ENCODE measurements at places on chromosomes 12 and 14. TPM values are rescaled to one million over a fixed set of nuclear protein-coding genes. Genes with fewer than 3 reads are reported as not detected.

GRCh38 chr12:54340846-54341245, 15.9 kb downstream of the COPZ1 start:
- no peak for DNase-seq
- no peak overlapping the region for H3K27ac ChIP-seq
- peaks cover 45% of the 10 kb centered on the region for H3K36me3 ChIP-seq
- no peaks in the 10 kb centered on the region for H3K27me3 ChIP-seq
- H3K4me1 ChIP-seq: peaks cover 6% of the 10 kb centered on the region

Gene BCL2L14
- 14.2 TPM for total RNA-seq

Gene NUBPL
- 12.1 TPM for total RNA-seq

Gene CIROP
- total RNA-seq: not detected

- H3K27me3 ChIP-seq: peaks cover 42% of the 10 kb centered on the region
- DNase-seq: peak; percentile 92
- no peaks in the 10 kb centered on the region for H3K36me3 ChIP-seq
- H3K4me1 ChIP-seq: peaks cover 2% of the 10 kb centered on the region
These were observed 3.6 kb upstream of the CLEC4E start for GRCh38 chr12:8544295-8544694.

GRCh38 chr14:24609655-24610344, at the start of gene GZMH:
Gene GZMH, minus strand, starts transcription at chr14:24609685. Its CDS starts 72 bp downstream, at chr14:24609613.
- peak within 1 kb of the TSS; percentile 79 for H3K27ac ChIP-seq
- peaks cover 80% of the 10 kb centered on the region for H3K4me1 ChIP-seq
- no peaks in the 10 kb centered on the region for H3K27me3 ChIP-seq
- DNase-seq: peak; percentile 65

Gene LYZ
- not detected for total RNA-seq

DNA sequence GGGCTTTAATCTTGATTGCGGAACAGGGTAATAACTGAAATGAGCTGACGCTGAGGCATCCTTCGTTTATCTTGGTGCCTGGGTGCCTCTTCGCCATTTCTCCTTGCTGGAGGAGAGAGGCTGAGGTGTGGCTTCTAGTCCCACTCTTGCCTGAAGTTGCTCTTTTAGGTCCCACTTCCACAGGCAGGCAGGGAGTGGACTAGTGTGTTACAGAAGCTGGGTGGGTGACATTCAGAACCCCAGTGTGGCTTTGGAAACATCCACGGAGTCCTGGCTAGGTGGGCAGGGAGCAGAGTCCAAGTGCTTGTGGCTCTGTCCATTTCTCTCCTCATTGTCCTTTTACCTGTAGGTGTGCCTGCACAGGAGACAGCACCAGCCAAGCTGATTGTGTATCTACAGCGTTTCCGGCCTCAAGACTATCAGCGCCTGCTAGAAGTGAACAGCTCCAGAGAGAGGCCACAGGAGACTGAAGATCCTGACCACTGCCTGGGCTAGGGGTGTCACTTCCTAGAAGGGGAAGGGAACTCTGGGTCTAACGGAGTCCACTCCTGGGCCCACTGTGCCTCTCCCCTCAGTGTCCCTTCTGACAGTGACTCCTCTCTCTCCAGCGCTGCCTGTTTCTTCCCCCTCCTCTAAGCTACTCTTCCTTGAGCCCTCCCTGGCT, 2.4 kb downstream of the THTPA start:
- peak overlapping the region; percentile 3 for H3K4me3 ChIP-seq
- peaks cover 34% of the 10 kb centered on the region for H3K4me1 ChIP-seq
- peak overlapping the region; percentile 3 for H3K27ac ChIP-seq
- peaks cover 44% of the 10 kb centered on the region for H3K36me3 ChIP-seq
- no peaks in the 10 kb centered on the region for H3K27me3 ChIP-seq
- DNase-seq: no peak

DNA sequence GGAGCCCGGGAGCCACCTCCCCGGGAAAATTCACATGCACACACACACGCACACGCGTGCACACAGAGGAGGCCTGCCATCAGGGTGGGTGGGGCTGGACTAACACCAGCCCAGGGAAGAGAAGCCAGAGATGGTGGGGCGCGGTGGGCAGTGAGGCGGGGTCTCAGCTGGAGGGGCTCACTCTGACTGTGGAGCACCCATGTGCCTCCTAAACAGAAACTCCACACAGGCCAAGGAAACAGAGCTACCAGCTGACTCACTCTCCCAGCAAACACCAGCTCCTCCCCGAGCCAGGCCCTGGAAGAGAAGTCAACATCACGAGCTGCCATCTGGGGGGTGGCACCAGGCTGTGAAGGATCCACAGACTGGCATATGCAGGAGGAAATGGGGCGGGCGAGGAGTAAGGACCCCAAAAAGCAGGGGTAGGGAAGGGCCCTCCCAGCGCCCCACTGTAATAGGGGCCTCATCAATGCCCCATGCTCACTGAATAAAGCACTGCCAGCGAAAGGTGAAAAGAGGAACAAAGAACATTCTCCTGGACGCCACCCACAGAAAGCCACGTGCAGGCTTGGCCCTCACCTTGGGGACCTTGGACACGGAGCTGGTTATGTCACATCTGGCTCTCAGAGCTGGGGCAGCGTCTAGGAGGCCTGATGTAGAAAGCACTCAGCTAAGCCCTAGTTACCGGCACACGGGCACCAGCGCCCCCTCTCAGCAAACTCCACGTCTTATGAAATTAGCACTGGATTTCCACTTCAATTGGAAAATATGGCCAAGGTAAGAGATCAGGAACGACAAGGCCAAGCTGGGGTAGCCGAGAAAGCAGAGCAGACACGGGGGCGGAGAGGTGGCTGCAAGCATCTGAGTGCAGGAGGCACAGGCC, 8.4 kb upstream of the INF2 start:
- DNase-seq: no peak
- no peak overlapping the region for H3K4me3 ChIP-seq
- peaks cover 2% of the 10 kb centered on the region for H3K36me3 ChIP-seq
- peaks cover 3% of the 10 kb centered on the region for H3K27me3 ChIP-seq
- H3K4me1 ChIP-seq: peaks cover 23% of the 10 kb centered on the region

DNA sequence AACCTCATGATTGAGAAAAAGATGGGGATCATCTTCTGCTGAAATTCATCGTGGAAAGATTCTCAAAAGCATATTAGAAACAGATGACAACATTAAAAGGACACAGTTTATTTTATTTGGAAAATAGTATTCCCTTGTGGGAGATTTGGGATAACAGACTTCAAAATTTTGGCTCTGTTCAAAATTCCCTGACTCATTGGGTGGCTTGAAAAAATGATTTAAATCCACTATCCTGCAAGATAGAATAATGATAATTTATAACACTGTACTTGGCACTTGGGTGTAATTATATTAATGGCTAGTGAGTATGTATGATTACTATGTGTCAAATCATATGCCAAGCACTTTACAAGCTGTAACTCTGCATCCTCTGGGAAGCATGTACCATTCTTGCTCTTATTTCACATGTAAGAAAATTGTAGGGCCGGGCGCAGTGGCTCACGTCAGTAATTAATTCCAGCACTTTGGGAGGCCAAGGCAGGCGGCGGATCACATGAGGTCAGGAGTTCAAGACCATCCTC, 128.8 kb downstream of the LMNTD1 start:
- DNase-seq: no peak
- no peak overlapping the region for H3K4me3 ChIP-seq
- H3K27me3 ChIP-seq: peaks cover 18% of the 10 kb centered on the region
- no peak overlapping the region for H3K27ac ChIP-seq

- H3K4me3 ChIP-seq: no peak overlapping the region
- H3K27ac ChIP-seq: no peak overlapping the region
- H3K27me3 ChIP-seq: peaks cover 45% of the 10 kb centered on the region
- peaks cover 2% of the 10 kb centered on the region for H3K36me3 ChIP-seq
- DNase-seq: no peak
These were observed 18.7 kb upstream of the YBX3 start for GRCh38 chr12:10741845-10742244.

Gene MIP
- not detected for total RNA-seq

DNA sequence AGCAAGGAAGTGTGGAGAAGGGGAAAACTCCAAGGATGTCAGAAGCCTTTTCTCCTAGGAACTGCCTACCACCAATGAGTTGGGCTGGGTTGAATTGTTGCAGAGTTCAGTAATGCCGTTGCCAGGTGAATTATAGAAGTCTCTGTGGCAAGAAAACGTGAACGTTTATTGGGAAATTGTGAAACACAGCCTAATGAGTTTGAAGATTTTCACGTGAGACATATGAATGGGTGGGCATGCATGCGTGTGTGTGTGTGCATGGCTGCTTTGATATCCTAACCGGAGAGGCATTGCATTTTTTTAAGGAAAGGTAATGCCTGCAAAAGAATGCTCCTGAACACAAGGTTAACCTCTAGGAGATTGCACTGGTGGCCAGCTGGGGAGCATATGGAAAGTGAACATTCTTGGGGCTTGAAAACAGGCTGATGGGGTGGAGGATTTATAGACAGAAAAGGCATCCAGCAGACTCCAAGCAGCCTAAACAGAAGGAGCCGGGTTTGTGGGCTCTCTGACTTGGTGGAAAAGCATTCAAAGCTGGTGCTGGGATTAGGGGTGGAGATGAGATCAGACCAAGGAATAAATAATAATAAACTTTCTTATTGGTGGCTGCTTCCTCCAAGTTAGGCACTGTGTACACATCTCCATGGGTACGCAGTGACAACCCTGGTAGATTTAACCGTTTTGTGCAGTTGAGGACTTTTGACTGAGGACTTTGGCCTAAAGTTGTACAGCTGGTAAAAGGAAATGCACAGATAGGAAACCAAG, 67.8 kb downstream of the NTF3 start:
- H3K4me1 ChIP-seq: no peaks in the 10 kb centered on the region
- H3K36me3 ChIP-seq: no peaks in the 10 kb centered on the region
- DNase-seq: no peak

DNA sequence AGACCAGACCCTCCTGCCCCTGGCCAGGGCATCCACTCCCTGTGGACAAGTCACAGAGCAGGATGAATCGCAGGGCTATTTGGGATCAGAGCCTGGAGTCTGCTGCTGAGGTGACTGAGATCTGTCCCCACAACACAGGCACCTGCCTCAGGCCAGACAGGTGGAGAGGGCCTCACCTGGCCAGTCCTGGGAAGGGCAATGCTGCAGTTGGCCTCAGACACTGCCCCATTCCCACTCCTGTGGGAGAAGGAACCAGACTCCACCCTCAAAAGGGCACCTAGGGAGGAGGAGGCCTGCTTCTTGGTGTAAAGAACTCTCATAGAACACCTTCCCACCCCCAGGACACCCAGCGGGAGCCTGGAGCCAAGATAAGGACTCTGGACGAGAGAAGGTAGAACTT, 48.3 kb upstream of the PLEKHG6 start:
- no peak overlapping the region for H3K27ac ChIP-seq
- H3K36me3 ChIP-seq: no peaks in the 10 kb centered on the region
- no peak overlapping the region for H3K4me3 ChIP-seq

- no peak for DNase-seq
- H3K4me3 ChIP-seq: peak overlapping the region; percentile 83
- H3K36me3 ChIP-seq: peaks cover 90% of the 10 kb centered on the region
- H3K27me3 ChIP-seq: no peaks in the 10 kb centered on the region
These were observed 71.8 kb downstream of the DAD1 start for GRCh38 chr14:22517117-22517720.
